ENCODE measurements at places on chromosomes 12 and 14.

- no peak for DNase-seq
These were observed 427.2 kb downstream of the RAD51B start for GRCh38 chr14:68246786-68247105.

DNA sequence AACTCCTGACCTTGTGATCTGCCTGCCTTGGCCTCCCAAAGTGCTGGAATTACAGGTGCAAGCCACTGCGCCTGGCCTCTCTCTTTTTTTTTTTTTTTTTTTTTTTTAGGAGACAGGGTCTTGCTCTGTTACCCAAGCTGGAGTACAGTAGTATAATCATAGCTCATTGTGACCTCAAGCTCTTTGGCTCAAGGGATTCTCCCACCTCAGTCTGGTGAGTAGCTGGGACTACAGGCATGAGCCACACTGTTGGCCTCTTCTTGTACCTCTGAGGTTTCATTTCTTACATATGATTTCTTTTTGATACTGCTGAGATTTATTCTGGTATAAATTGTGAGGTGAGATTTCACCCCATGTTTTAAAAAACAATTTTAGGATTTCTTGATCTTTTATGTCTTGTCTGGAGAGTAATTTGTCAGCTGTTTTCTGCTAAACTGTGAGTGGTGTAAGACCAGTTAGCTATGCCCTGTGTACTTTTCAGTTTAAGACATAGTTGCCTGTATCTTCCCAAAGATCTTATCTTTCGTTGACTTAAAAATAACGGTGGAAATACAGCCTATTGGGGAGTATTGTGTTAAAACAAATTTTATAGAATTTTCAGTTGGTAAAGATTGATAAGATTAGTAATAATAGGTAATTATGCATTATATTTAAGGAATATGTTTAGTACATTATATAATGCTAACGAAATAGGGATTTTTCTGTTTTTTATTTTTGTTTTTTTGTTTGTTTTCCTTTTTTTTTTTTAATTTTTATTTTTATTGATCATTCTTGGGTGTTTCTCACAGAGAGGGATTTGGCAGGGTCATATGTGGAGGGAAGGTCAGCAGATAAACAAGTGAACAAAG, 31.7 kb downstream of the WDR20 start:
- DNase-seq = peak; percentile 6

GRCh38 chr12:55445357-55445756, 1.5 kb downstream of the OR6C2 start:
- DNase-seq = no peak

GRCh38 chr14:95155045-95155444, 2.3 kb downstream of the DICER1 start:
- DNase-seq = no peak

GRCh38 chr12:66620688-66621087, 58.2 kb downstream of the GRIP1 start:
- no peak for DNase-seq

DNA sequence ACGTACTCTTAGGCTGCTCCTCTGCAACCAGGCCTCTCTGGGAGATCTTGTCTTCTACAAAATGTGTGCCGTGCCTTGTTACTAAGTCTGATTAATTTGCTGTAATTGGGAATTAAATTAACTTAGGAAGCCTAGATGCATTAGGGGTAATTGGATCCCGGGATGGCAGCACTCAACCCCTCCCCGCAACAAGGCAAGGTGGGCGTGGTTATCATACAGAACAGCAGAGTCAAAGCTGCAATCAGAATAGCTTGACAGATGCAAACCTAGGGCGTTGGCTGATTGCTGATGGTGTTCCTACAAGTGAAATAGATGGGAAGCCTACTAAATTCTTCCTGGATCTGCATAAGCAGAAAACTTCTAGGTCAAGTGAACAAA, 34.5 kb upstream of the NFYB start:
- no peak for DNase-seq

DNA sequence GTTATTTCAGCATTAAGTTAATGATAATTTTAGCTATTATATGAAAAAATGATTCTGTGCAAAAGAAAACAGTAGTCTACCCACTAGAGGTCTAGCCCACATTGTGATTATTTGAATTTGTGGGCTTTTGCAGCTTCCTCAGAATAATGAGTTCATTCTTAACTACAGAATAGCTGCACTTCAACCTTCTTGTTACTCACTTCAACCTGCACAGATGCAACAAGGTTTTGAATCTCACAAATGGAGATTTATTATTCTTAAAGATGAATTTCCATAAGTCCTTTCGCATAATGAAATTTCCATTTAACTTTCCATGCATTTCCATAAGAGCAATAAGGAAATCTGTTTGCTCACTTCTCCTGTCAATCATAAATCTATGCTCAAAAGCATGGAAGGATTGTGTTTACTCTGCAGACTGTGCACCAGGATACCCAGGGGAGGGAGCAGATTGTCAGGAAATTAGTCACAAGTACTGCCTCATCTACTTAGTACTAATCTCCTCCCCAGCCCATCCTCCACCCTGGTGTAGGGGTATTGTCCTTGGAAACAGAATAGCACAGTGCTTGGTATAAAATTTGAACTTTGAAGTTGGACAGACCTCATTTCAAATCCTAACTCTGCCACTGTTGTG, 24.1 kb downstream of the PTGER2 start:
- peak; percentile 48 for DNase-seq

DNA sequence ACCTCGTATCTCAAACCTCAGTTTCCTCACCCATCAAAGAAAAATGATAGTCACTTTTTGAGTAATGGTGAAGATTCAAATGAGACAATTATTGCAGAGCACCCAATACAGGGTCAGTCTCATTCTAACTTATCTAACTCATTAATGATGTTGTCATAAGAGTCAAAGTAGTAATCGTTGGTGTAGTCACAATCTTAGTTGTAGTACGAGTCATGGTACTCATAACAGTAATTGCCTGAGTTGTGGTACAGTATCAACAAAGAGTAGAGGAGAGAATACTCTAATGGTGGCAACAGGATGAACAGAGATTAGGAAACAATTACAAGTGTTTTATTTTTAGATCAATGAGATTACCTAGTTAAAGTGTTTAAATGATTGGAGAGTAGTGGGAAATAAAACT, 93.6 kb upstream of the TMTC2 start:
- DNase-seq = no peak

GRCh38 chr12:69580074-69580473, 5.2 kb upstream of the CCT2 start:
- DNase-seq = no peak

DNA sequence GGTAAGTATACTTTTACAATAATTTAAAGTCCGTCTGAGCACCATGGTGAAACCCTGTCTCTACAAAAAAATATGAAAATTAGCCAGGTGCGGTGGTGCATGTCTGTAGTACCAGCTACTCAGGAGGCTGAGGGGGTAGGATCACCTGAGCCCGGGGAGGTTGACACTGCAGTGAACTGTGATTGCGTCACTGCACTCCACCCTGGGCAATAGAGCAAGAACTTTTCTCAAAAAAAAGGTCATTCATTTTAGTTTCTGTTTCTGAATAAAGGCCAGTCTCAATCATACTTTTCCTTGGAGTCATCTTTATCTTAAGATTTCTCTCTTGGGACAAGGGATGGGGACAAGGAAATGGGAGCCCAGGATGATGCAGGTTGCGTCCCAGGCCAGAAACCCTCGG, 12.9 kb downstream of the ANKRD13A start:
- no peak for DNase-seq

GRCh38 chr14:84209031-84209430, 1320.9 kb upstream of the FLRT2 start:
- no peak for DNase-seq

DNA sequence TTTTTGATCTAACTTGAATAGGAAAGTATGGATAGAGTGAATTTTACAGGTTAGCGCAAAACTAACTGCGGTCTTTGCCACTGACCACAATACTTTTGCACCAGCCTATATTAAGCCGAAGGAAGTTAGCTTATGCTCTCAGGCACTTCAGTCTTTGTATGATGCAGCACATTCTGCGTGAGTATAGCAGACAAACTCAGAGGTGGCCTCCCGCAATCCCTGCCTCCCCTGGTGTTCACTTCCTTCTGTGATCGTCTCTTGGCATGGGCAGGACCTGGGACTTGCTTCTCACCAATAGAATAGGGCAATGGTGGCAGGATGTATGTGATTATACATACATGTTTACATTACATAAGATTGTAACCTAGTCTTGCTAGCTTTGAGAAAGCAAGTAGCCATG, 10.3 kb upstream of the SLC6A13 start:
- no peak for DNase-seq

DNA sequence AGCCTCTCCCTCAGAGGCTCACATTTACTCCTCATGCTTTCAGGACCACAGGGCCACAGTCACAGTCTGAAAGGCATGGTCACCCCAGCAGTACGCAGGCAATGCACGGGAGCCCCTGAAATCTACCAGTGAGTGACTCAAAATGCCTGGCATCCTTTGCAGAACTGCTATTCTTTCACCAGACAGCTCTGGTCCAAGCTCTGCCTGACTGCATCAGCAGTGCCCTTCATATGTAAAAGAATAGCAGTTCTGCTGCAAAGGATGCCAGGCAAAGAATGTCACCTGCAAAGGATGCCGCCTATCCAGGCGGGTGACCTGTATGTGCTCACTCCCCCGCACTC, 38.5 kb downstream of the LGMN start:
- no peak for DNase-seq

DNA sequence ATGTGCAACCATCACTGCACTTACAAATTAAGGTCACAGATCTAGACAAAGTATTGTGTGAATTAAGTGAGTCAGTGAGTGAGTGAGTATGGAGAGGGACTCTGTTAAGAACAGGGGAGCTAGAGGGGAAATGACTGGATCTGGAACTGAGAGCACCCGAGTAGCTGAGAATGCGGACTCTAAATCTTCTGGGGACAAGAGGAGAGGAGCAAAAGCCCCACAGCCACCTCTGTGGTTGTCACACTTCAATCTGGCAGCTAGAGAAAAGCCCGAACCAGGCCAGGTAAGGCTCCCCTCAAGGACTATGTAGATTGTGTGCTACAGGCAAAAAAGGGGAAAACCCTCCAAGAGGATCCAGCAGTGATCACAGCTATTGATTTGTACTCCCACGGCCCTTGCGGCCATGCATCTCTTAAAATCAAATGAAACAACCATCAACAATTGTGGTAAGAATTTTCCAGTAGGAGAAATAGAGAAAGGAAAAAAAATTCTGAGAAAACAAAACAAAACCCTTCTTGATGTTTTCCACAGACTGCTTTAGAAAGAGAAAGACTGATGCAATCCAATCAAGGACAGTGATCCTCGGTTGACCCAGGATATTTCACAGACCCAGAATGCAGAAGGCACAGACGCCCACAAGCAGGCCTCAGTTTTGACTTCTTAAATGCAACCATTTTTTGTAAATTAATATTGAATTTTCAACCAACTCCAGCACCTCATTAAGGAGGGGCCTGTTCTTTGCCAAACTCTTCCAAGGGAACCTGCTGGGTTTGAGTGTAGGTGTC, 109.6 kb downstream of the SLC38A6 start:
- no peak for DNase-seq

DNA sequence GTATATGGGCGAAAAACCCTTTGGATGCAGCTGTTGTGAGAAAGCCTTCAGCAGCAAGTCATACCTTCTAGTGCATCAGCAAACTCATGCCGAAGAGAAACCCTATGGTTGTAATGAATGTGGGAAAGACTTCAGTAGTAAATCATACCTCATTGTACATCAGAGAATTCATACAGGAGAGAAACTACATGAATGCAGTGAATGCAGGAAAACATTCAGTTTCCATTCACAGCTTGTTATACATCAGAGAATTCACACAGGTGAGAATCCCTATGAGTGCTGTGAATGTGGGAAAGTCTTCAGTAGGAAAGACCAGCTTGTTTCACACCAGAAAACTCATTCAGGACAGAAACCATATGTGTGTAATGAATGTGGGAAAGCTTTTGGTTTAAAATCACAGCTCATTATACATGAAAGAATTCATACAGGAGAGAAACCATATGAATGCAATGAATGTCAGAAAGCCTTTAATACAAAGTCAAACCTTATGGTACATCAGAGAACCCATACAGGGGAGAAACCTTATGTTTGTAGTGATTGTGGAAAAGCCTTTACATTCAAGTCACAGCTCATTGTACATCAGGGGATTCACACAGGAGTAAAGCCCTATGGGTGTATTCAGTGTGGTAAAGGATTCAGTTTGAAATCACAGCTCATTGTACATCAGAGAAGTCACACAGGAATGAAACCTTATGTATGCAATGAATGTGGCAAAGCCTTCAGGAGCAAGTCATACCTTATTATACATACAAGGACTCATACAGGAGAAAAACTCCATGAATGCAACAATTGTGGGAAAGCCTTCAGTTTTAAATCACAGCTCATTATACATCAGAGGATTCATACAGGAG, 21.4 kb downstream of the ZNF268 start:
- no peak for DNase-seq

DNA sequence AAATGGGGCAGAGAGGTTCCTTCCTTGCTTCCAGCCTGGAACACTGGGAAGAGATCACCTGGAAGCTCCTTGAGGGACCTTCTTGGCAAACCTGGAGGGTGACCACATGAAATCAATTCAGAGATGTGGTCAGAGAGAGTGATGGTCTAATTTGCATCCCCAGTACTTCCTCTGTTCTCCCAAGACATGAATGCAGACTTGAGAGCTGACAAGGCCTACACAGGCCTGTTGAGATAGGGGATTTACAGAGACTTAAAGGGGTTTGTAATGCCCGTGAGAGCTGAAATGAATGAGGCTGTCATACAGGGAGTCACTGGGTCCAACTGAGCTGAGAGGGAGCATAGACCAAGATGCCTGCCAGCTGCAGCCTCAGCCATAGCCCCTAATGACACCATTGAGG, 45.1 kb downstream of the TMX1 start:
- DNase-seq = no peak

- DNase-seq = no peak
These were observed 78.6 kb downstream of the LRRC9 start for GRCh38 chr14:59998564-59998963.

DNA sequence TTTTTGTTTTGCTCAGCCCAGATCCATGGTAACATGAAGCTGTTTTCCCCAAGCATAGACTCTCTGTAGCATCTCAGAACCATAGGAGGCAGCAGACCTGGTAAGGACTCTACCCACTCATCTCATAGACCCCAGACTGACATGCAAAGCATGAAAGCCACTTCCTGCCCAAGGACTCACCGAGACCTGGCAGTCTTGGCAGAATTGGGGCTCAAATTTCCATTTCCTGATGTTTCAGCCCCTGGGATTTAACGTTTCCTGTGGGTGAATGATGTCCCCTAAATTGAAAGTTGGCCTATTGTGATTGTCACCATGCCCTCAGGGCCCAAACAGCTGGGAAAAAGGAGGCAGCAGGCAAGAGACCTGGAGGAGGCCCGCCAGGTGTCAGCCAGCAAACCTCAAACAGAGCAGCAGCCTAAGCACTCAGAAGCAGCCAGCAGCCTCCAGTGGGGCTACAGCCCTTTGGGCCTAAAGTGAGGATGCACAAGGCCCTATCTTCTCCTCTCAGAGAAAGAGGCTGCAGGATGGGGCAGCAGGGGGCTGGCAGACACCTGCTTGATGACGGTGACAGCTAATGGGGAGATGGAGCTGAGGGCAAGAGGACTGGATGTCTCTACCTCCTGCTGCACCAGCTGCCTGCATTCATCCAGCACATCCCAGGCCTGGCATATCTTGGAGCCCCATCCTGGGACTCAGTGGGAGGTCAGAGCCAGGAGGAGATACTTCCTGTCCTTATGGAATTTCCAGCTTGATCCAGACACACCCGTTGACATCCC, 8.5 kb downstream of the KRT85 start:
- no peak for DNase-seq

GRCh38 chr14:74867673-74868072, 8.3 kb downstream of the PROX2 start:
- DNase-seq = no peak

- no peak for DNase-seq
These were observed 130.7 kb downstream of the RBM19 start for GRCh38 chr12:113835433-113835832.

All from SW 1271 (cell line).